ENCODE measurements at places on chromosomes 2 and 18. TPM values are rescaled to one million over a fixed set of nuclear protein-coding genes. Genes with fewer than 3 reads are reported as not detected.

The CDK15 gene
- total RNA-seq: not detected

The NEU2 gene
- not detected for total RNA-seq

The PCARE gene
- not detected for total RNA-seq

The UGP2 gene
- 82.2 TPM for total RNA-seq

The SPP2 gene
- not detected for total RNA-seq

The SLC9A4 gene
- 0.07 TPM for total RNA-seq

The FBXO15 gene
- total RNA-seq: 1.2 TPM

DNA sequence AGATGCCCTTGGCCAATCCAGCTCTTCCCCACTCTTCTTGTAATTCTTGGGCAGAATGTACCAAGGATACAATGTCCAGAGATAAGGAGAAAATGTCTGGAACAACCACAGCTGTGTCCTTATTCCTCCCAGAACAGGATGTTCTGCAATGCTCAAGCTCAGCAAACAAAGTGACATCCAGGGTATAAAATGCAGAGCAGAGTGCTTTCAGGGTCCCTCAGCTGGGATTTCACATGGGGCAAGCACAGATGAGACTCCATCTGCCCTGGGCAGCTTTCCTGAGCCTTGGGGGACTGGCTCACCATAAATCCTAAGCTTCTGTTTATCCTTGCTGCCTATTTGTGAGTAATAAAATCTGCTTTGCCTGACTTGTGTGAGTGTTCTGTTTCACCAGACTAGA is 127.4 kb downstream of the VAPA start:
- H3K27ac ChIP-seq: no peak overlapping the region
- no peaks in the 10 kb centered on the region for H3K4me1 ChIP-seq
- peaks cover 2% of the 10 kb centered on the region for H3K27me3 ChIP-seq
- no peak for DNase-seq
- H3K4me3 ChIP-seq: no peak overlapping the region
- no peaks in the 10 kb centered on the region for H3K36me3 ChIP-seq

GRCh38 chr2:202636213-202636513 is 1.4 kb downstream of the FAM117B start:
- H3K27ac ChIP-seq: peak overlapping the region; percentile 99
- H3K27me3 ChIP-seq: no peaks in the 10 kb centered on the region
- DNase-seq: no peak
- H3K36me3 ChIP-seq: no peaks in the 10 kb centered on the region

GRCh38 chr2:231183851-231184250 is 14.6 kb upstream of the ARMC9 start:
- H3K4me1 ChIP-seq: no peaks in the 10 kb centered on the region
- no peak overlapping the region for H3K4me3 ChIP-seq
- peaks cover 6% of the 10 kb centered on the region for H3K27me3 ChIP-seq
- H3K36me3 ChIP-seq: no peaks in the 10 kb centered on the region
- no peak for DNase-seq

DNA sequence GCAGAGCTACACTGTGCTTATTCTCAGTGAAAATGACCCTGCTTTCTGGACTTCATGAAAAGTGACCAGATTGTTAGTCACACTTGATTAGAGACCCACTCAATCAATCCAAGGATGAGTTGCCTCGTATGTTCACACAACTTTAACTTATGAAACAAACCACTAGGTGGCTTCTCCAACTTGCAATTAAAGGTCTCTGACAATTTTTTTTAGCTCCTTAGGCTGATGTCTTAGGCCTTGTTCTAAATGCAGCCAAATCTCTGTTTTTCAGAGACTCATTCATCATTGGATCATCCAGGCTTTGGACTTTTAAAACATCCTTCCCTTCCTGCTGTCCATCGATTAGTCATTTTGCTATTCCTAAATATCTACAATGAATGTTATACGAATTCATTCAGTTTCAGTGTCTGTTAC is 63.4 kb downstream of the MREG start:
- H3K4me3 ChIP-seq: no peak overlapping the region
- no peak overlapping the region for H3K27ac ChIP-seq

DNA sequence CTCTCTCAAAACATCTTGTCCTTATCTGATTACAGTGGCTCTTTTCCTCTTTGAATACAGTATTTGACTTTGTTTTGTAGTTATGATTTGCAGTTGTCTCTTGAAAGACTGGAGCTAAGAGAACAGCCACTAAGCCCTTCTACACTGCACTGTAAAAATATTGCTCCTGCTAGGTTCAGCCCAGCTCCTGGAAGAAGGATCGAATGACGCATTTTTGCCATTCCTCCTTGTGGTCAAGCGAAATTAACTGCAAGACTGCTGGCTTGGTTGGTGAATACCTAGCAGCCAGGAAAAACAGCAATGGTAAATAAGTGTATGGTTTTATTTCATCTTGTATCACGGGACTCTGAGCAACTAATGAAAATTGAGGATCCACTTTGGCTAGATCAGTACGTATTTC is 407.8 kb upstream of the CDH2 start:
- H3K4me3 ChIP-seq: no peak overlapping the region
- H3K27ac ChIP-seq: no peak overlapping the region
- no peaks in the 10 kb centered on the region for H3K36me3 ChIP-seq
- H3K4me1 ChIP-seq: no peaks in the 10 kb centered on the region
- H3K27me3 ChIP-seq: no peaks in the 10 kb centered on the region
- no peak for DNase-seq

DNA sequence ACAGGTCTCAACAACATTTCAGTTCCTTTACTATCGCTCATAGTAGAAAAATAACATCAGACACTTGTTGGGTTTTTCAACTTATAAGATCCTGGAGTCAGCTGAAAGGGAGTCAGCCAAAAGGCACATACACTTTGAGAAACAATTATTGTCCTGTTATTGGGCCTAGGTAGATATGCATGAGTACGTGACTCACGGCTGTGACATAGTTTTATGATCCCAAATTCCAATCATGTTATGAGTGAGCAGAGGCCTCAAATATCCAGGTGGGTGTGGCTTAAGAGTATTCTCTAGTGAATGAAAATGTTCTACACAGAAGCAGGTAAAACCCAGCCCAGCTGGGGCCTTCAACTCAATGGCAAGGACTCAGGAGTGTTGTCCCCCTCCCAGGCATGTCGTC is 27.2 kb downstream of the SERPINB8 start:
- H3K27ac ChIP-seq: no peak overlapping the region
- H3K27me3 ChIP-seq: peaks cover 6% of the 10 kb centered on the region
- H3K36me3 ChIP-seq: peaks cover 7% of the 10 kb centered on the region
- H3K4me1 ChIP-seq: peaks cover 5% of the 10 kb centered on the region
- no peak for DNase-seq

GRCh38 chr2:209876211-209876610 is 104.6 kb downstream of the UNC80 start:
- H3K4me1 ChIP-seq: no peaks in the 10 kb centered on the region
- no peak for DNase-seq
- H3K27ac ChIP-seq: no peak overlapping the region
- H3K36me3 ChIP-seq: no peaks in the 10 kb centered on the region
- H3K27me3 ChIP-seq: peaks cover 4% of the 10 kb centered on the region

- peaks cover 57% of the 10 kb centered on the region for H3K27me3 ChIP-seq
- no peak for DNase-seq
- no peak overlapping the region for H3K4me3 ChIP-seq
- no peaks in the 10 kb centered on the region for H3K36me3 ChIP-seq
- no peak overlapping the region for H3K27ac ChIP-seq
- H3K4me1 ChIP-seq: no peaks in the 10 kb centered on the region
These were observed 33.2 kb upstream of the CWC22 start for GRCh38 chr2:180040146-180040925.

- no peaks in the 10 kb centered on the region for H3K27me3 ChIP-seq
- no peaks in the 10 kb centered on the region for H3K36me3 ChIP-seq
- H3K27ac ChIP-seq: no peak overlapping the region
- no peak overlapping the region for H3K4me3 ChIP-seq
- peaks cover 3% of the 10 kb centered on the region for H3K4me1 ChIP-seq
- no peak for DNase-seq
These were observed 12.3 kb upstream of the SMAD7 start for GRCh38 chr18:48962994-48963561.

DNA sequence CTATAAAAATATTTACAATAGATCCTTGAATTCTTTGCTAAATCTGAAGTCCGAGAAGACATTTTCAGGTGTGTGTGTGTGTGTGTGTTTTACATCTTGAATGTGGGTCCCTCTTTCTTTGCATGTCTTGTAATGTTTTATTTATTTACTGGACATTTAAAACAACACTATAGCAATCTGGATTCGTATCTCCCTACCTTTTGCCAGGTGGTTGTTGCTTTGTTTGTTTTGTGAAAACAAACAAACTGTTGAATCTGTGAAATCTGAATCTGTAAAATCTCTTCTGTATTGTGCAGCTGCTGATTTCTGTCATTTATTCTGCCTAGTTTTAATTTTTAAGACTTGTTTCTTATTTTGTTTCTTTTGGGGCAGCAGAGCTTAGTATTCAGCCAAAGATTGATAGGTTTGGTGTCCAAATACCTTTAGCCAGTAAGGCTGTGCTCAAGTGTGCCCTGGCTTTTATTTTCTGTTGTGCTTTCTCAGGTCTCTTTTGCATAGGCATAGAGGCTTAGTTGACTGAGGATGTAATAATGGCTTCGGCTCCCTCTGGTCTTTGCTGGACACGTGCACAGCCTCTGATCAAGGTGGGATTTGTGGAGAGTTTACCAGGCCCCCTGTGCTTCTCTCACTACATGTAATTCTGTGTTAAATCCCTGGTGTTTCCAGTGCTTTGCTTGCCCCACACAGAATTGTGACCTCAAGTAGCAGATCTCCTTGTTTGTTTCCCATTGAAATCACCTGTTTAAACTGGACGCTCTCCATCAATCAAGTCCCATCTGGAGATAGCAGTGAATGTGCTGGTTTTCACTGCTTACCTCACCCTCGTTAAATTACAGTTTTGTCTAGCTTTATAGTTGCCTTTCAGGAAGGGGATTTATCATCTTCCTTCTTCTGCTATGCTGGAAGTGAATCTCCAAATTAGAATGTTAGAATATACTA is 71.1 kb downstream of the BIRC6 start:
- no peak overlapping the region for H3K4me3 ChIP-seq
- no peak overlapping the region for H3K27ac ChIP-seq
- peaks cover 31% of the 10 kb centered on the region for H3K4me1 ChIP-seq
- H3K36me3 ChIP-seq: peaks cover 30% of the 10 kb centered on the region
- no peaks in the 10 kb centered on the region for H3K27me3 ChIP-seq

DNA sequence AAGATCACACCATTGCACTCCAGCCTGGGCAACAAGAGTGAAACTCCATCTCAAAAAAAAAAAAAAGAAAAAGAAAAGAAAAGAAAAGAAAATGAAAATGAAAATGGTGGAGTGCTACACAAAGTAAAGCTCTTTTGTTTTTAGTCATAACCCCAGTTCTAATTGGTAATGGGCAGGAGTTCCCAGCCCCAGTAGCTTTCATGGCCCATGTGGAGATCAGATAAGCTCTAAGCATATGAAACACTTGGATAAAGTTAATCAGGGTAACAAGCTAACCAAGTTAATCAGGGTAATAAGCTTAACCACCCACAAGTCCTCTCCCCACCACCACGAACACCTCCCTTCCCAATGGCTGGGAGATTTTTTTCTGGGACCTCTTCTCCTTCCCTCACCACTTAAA is 240.8 kb downstream of the BCL11A start:
- H3K27ac ChIP-seq: no peak overlapping the region
- H3K4me3 ChIP-seq: no peak overlapping the region
- no peak for DNase-seq
- no peaks in the 10 kb centered on the region for H3K27me3 ChIP-seq
- H3K4me1 ChIP-seq: peaks cover 5% of the 10 kb centered on the region

- no peak overlapping the region for H3K4me3 ChIP-seq
- H3K27me3 ChIP-seq: no peaks in the 10 kb centered on the region
These were observed 149.0 kb downstream of the LAMA3 start for GRCh38 chr18:23838233-23838632.

GRCh38 chr18:47898696-47899095 is 31.8 kb downstream of the SMAD2 start:
- no peak overlapping the region for H3K27ac ChIP-seq
- no peak overlapping the region for H3K4me3 ChIP-seq
- no peak for DNase-seq
- H3K4me1 ChIP-seq: peaks cover 72% of the 10 kb centered on the region
- no peaks in the 10 kb centered on the region for H3K27me3 ChIP-seq

DNA sequence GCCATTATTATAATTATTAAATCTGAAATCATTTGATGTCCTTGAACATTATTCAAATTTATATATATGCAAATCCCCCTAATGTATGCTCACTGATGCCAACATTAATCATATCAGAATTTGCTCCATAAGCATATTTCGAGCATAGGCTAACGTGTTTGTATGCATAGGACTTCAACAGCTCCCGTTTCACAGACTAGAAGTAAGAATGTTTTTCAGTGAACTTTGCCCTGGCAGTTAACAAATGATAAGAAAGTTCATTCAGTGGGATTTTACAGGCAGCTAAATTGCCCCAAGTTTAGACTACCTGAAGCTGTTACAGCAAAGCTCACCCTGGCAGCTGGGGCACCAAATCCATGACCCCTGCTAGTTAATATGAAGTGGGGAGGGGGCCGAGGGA is 272.0 kb downstream of the LNPK start:
- H3K4me3 ChIP-seq: no peak overlapping the region
- H3K4me1 ChIP-seq: no peaks in the 10 kb centered on the region
- H3K27me3 ChIP-seq: peaks cover 5% of the 10 kb centered on the region
- H3K36me3 ChIP-seq: no peaks in the 10 kb centered on the region

- no peak for DNase-seq
- H3K27ac ChIP-seq: no peak overlapping the region
- no peak overlapping the region for H3K4me3 ChIP-seq
- peaks cover 49% of the 10 kb centered on the region for H3K27me3 ChIP-seq
These were observed 638.0 kb downstream of the NYAP2 start for GRCh38 chr2:226037526-226037925.

DNA sequence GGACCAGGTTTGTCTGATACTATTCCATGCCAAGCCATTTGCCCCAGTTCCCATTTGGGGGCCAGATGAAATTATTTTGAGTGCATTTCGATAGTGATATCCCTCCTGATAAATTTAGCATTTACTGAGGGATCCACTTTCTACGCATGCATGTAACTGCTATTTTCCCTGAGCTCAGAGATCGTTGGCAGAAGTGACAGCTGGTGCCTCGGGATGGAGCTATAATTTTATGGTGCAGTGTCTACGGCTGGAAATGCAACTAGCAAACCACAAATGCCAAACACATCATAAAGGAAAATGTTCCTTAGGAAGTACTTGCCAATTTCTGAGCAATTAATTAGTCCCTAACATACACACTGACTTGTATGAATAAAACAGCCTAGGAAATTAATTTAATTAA is 254.8 kb downstream of the SLC8A1 start:
- H3K27ac ChIP-seq: no peak overlapping the region
- DNase-seq: no peak
- H3K36me3 ChIP-seq: no peaks in the 10 kb centered on the region
- no peaks in the 10 kb centered on the region for H3K27me3 ChIP-seq
- no peak overlapping the region for H3K4me3 ChIP-seq
- no peaks in the 10 kb centered on the region for H3K4me1 ChIP-seq

GRCh38 chr2:68789603-68790002 is 55.0 kb downstream of the ARHGAP25 start:
- no peak overlapping the region for H3K4me3 ChIP-seq
- peak; percentile 40 for DNase-seq
- peak overlapping the region; percentile 61 for H3K27ac ChIP-seq
- H3K36me3 ChIP-seq: peaks cover 32% of the 10 kb centered on the region
- peaks cover 40% of the 10 kb centered on the region for H3K4me1 ChIP-seq
- no peaks in the 10 kb centered on the region for H3K27me3 ChIP-seq

GRCh38 chr2:199136681-199137080 is 321.1 kb downstream of the SATB2 start:
- H3K4me1 ChIP-seq: no peaks in the 10 kb centered on the region
- H3K4me3 ChIP-seq: no peak overlapping the region
- H3K27ac ChIP-seq: no peak overlapping the region
- no peaks in the 10 kb centered on the region for H3K36me3 ChIP-seq

- peak; percentile 32 for DNase-seq
- peak overlapping the region; percentile 74 for H3K4me3 ChIP-seq
- no peaks in the 10 kb centered on the region for H3K36me3 ChIP-seq
- peaks cover 28% of the 10 kb centered on the region for H3K4me1 ChIP-seq
These were observed 568 bp downstream of the RAB31 start for GRCh38 chr18:9708434-9709303.
